RPMI7951 (cell line): ENCODE measurements at places on chromosomes 16 and 17. TPM values are rescaled to one million over a fixed set of nuclear protein-coding genes. Genes with fewer than 3 reads are reported as not detected.

DNA sequence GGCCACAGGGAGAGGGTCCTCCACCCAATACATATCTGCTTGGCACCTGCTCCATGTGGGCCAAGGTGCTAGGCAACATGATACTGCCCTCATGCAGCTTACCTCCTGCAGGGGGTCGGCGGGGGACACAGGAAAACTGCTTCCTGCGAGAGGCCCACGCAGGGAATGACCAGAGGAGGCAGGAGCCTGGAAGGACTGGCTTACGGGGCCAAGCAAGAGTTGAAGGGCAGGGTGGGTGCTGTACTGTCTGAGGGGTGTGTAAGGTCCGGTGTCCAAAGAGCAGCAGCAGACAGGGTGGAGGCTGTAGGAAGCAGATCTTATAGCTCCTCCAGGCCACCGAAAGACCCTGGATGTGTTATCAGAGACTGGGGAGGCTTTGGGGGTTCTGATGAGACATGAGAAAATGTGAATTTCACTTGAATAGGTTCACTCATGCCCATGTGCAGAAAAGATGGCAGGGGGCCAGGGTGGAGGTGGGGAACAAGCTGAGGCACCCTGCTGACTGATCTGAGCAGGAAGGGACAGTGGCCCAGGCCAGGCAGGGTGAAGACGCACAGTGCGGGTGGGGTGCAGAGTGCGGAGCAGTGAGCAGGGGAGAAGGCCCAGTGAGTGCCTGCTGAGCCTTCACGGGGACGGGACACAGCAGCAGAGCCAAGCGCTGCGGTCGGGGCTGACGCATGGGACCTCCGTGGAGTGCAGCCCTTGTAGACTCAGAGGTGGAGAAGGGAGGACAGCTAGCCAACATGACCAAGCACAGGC, 8.3 kb downstream of the FLCN start:
- DNase-seq, result no peak

DNA sequence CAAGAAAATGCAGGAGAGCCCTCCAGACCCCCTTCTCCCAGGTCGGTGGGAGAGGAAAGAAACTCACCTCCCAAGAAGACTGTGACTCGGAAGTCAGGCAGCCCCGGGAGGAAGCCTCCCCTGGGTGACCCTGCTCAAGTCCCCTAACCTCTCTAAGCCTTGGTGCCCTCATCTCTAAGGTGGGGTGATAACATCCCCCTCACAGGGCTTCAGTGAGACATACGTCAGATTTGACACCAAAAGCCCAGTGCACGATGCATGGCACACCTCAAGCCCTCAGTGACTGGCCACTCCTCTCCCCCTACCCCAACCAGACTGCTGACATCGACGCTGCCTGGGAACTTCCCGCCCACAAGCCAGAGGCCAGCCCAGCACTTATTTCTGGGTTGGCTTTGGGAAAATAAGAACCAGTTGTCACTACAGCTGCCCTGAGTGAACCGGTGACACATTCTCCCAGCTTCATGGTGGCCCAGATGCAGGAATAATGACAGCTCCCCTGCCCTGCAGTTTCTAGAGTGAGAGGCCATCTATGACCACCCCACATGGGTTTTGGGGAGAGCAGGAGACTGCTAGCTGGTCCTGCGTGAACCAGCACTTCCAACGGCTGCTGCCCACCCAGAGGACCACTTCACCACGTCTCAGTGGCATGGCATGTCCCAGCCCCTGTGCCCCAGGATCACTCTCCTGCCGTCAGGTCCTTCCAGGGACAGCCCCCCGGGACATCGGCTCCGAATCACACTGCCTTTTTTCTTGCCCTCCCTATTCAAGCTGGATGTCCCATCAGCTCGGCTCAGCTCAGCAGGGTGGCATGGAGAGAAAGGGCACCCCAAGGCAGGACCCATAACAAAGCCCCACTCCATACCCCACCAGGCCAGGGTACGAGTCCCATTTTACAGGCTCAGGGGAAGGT, 9.5 kb downstream of the KNOP1 start:
- no peak for DNase-seq

DNA sequence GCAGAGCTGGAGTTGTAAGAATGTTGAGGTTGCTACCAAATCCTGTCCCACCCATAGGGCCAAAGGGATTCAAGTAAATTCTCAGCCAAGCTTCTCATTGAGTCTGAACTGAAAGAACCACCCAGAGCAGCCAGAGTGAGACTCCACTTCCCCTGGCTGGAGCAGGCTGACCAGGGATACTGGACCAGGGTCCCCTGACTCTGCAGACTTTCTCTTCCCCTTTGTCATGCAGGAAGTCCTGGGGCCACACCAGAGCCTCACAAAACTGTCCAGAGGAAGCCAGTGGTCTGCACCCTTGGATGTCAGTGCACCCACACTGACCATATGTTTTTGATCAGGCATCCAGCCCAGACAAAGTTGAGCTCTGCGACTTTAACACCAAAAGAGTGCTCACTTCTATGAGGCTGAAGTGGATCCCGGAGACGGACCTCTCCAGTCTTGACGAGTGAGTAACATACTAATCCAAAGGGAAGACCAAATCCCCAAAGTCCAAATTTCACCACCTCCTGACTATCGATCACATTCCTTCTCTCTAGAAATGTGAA, 4.1 kb downstream of the NXN start:
- peak; percentile 48 for DNase-seq

DNA sequence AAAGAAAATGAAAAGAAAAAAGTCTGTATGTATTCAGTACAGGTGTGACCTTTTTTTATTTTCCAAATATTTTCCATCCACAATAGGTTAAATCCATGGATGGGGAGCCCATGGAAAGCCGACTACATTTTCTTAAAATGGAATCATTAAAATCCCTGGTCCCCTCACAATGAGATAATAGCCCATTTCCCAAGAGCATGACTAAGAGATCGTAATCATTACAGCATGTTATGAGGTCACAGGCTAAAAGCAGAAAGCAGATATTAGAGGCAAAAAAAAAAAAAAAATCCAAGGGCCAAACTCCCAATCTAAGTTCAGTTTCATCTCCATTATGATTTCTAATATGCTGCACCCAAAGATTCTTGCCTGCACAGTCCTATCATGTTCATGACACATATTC, 44.7 kb downstream of the CYTH1 start:
- DNase-seq, result peak; percentile 64

- no peak for DNase-seq
These were observed 62.3 kb upstream of the ADCY9 start for GRCh38 chr16:4178468-4179010.

SLC47A1 gene
- 0.36 TPM in 1 of 2 replicates, not detected in the other for total RNA-seq

- no peak for DNase-seq
These were observed 13.4 kb downstream of the ARL4D start for GRCh38 chr17:43412166-43412565.

C1QTNF8 gene
- not detected in 2 replicates for total RNA-seq

DNA sequence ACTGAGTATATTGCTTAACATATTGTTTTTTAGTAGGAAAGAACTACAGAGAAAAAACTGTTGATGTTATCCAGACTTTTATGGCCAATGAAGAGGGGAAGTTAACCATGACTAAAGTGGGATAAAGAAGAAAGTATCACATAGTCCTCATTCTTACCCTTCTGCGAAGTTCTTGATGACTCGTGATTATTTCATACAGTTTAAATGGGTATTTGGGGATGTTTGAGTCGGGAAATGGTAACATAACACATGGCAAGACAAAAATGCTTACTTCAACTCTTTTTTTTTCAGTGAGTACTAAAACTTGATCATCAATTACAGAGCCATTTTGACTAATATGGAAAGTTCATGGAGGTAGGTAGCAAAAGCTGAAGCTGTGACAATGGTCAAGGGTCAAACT, 4.9 kb downstream of the POLG2 start:
- DNase-seq, result peak; percentile 29

MT1G gene
- total RNA-seq, result 6.8 and 13.5 TPM in 2 replicates

DNA sequence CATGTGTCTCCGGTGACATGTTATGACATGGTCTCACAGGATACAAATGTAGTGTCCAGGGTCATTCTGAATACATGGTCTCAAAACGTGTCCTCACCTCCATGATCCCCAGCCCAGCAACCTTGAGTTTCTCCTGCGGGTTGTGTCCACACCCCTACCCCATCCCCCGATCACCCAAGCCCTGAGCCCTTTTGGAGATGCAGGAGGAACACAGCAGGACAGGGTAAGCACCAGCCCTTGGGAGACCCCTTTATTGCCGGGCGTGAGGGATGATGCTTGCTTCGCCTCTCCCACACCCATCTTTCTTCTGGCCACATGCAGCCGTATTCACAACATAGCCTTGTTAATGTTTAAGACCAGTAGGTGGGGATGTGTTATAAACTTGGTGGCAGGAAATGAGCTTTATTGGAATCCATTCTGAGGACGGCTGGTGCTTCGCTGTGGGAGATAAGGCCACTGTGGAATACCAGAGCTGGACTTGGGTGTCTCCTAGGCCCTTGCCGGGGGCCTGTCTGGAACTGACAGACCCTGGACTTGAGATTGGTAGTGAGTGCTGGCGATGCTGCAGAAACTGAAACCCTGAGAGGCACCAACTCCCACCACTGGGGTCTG, 5.5 kb downstream of the TMEM132E start:
- peak; percentile 46 for DNase-seq

DNA sequence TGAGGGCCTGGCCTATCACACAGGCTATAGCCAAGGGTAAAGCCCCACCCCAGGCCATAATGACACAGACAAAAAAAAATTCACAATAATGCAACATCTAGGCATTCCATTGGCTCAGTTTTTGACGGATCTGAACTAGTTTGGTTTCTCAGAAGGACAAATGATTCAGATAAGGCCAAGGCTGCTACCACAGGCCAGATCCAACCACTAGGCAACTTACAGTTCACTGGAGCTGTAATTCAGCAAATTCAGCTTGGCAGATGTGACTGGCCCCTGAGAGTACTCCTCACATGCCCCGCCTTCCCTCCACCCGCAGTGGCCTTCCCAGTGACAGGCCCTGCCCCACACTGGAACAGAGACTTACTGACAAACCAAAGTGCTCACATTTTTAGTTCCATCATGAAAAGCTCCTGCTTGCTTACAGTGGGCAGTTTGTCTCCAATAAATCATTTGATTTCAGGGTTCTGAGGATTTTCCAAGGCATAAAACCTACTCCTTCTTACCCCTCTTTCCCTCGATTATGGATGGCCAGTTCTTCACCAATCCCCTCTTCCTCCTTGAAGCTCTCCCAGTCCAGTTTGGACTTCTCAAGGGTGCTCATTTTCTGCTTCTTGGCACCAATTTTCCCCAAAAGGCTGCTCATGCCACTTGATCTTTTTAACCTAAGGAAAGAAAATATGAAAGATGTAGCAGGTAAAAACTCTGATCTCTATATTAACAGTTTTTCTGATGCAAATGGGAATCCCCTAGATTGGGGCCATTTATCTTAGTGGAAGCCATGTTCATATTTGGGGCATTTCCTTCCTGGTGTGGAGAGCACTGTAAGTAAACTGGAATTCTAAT, 53.3 kb upstream of the BCAR1 start:
- DNase-seq, result peak; percentile 97

FGF11 gene
- 2.0 and 4.1 TPM in 2 replicates for total RNA-seq

DNA sequence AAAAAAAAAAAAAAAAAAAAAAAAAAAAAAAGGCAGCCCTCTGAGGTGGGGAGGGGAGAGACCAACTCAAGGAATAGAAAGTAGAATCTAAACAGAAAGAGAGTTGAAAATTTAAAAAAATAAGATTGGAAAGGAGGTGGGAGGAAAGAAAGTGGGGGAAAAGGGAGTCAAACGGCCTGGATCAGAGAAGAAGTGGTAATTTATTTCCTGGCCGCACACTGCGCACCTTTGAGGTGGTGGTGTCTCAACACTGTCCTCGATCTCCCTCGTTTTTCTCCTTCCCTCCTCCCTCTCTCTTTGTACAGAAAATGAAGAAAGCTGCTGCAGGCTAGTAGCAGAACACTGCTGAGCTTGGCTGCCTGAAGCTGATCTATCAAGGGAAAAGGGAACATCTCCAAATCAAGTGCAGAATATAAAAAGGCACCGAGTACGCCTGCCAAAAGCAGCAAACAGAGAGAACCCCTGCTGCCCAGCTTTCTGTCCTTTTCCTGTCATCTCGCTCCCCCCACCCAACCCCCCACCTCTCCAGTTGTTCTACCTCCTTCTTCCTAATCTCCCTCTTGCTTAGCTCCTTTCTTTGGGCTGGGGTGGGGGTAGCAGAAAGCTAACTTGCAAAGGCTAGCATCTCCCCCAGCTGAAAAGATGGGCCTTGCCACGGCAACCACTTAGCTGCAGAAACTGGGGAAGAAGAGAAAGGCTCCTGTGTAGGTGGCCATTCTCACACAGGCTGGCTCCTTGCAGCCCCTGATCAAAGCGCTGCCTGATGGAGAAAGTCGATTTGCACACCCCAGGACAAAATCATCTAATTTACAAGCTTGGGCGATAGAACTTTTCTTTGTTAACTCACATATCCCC, 22.5 kb downstream of the AXIN2 start:
- DNase-seq, result no peak

DNA sequence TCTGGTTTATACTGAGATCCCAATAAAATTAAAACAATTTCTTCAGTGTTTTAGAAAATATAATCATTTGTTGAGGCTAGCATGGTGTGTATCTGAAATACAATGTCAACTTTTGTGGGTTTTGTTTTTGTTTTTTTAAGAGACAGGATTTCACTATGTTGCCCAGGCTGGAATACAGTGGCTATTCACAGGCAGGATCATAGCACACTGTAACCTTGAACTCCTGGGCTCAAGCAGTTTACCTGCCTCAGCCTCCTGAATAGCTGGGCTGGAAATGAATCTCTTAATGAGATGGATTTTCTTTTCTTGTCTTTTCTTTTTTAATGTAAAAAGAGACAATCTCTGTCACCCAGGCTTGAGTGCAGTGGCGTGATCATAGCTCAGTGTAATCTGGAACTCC, 12.1 kb downstream of the DDX42 start:
- DNase-seq, result no peak

DNA sequence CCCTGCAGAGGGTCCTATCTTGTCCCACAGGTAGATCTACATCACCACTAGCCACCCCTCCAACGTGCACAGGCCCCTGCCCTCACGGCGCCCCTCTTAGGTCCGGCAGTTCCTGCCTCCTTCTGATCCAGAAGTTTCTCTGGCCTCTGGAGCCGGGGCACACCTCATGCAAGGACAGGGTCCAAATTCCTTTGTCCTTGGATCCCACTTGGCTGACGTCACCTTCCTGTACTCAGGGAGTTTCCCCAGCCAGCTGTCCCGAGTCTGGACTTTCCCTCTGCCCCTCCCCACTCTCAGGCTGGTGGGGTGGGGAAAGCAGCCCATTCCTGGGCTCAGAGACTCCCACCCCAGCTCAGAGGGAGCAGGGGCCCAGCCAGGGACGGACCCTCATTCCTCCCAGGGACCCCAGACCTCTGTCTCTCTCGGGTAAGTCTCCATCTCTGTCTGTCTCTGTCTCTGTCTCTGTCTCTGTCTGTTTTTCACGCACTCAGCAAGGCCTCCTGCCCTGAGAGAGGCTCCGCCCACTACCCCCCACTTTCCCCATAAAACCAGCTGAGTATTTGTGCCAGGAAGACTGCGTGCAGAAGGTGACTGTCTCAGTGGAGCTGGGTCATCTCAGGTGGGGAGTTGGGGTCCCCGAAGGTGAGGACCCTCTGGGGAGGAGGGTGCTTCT, at the start of gene IL32:
Gene IL32 (plus strand): TSS at position 572 of the 673 bp plus-strand sequence. CDS start 172 bp downstream, outside the sequence.
- peak; percentile 73 for DNase-seq

GRCh38 chr16:29813644-29814562, 1.9 kb downstream of the PRRT2 start:
- no peak for DNase-seq

GPR179 gene
- total RNA-seq, result not detected in 2 replicates
